ENCODE measurements at places on chromosomes 3 and 15.

DNA sequence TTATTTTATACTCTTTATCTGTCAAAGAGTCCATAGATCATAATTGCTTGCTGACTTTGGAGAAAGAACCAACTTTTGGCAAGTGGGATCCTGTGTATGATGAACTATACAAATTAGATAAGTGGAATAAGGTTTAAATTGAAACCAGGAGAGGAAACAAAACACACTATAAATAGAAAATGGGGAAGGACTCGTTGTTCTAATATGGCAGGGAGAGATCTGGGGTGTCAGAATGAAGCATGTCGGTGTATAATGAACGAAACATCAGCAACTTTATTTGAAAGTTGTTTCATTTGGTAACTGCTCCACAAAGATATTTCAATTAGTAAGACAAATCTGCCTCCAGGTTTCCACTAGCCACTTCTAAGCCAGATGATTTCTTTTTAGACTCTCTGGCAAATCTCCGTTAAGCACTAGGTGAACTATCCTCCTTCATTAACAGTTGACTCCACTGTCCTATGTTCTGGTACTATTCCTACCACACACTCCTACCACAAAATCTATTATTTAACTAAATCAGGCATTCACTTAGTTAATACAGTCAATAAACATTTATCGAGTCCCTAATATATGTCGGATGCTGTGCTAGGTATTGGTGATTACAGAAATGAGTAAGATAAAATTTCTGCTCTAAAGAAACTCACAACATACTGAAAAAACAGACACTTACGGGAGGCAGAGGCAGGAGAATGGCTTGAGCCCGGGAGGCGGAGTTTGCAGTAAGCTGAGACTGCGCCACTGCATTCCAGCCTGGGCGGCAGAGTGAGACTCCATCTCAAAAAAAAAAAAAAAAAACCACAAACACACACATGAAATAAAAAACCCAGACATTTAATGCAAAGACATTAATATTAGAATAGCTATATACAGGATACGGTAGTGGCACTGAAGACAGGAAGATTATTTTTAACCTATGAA, 20.1 kb downstream of the SLC15A2 start:
- DNase-seq: no peak

GRCh38 chr3:125594581-125595011, 701 bp downstream of the OSBPL11 start:
- no peak for DNase-seq

DNA sequence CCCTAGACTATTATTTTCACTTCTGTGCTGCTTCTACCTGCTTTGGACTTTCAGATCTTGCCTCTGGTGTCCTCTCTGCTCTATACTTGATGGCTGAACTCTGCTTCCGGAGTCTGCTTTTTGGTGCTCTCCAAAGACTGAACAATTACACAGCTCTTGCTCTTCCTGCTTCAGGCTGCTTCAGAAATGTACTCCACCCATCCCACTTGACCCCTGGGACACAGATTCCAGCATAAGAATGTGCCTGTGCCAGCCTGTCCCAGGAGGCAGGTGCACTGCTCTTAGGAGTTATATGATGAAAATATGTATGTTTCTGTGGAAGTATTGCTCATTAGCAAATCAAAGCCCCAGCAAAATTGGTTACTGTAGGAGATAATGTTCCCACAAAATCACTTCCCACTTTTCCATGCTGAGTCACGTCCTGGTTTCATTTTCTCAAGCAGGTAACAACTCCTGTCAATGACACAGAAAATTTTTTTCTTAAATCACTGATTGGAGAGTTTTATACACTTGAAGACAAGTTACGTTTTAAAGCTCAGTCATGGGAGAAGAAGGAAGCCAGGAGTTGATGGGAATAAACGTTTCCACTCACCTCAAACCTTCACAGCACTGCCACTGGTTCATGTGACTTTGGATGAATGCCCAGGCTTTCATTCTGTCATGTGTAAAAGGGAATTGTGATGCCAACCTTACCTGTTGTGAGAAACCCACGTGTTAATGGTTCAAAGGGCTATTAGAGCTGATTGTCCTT, 239.4 kb upstream of the ZPLD1 start:
- no peak for DNase-seq

DNA sequence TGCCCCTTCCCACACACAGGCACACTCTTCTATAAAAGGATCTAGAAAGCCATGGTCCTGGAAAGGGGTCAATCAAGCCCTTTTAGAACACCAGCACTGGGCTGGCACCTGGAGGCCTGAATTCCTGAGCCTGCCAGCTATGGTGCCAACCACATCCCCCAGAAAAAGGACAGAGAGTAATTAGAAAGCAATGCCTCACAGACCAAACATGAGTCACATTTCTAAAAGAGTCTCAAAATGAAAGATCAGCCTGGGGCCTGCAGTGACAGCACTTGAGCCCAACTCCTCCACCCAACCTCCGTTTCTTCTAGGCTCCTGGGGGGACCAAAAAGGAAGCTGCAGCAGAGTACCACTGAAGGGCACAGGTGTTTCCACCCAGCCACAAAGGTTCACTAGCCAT, 14.1 kb downstream of the MYLK start:
- DNase-seq: no peak

GRCh38 chr3:10391391-10391790, 70.5 kb upstream of the SEC13 start:
- no peak for DNase-seq

- no peak for DNase-seq
Observed at GRCh38 chr3:133295199-133295901, 104.5 kb upstream of the BFSP2 start.

DNA sequence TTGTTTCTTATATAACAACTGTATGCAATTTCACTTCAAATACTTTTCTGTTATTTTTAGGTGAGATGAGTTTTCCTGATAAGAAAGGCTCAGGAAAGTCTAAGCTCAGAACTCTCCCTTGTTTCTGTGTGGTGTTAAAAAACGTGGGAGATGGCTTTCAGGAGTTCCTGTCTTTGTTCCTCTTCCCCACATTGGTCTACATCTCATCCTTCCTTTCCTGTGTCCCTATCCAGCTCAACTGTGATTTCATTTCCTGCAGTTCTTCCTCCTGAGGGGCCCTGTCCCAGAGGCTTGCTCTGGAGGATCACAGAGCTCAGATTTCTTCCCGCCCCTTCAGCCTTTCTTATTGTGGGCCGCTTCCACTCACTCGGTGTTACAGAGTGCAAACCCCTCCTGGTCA, 11.2 kb downstream of the SEC13 start:
- no peak for DNase-seq

DNA sequence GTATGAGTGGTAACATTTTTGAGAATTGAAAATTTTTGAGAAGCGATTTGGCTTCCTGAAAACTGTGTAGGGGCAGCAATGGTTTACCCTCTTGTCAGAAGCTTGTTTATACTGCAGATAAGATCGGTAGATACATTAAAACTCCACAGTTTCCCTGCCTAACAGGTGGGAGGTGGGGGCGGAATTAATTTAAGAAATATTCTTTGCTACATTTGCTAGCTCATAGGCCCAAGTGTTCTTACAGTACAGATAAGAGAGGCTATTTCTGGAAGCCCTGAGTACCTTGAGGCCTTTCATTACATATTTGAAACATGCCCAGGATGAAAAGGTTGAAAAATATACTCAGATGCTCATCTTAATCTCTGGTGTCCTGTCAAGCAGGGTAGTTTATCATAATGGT, 285.5 kb downstream of the UBE2E2 start:
- no peak for DNase-seq

- DNase-seq: no peak
Observed at GRCh38 chr3:73203101-73203500, 141.6 kb downstream of the EBLN2 start.

GRCh38 chr3:194434503-194434902, 35.4 kb upstream of the GP5 start:
- no peak for DNase-seq

DNA sequence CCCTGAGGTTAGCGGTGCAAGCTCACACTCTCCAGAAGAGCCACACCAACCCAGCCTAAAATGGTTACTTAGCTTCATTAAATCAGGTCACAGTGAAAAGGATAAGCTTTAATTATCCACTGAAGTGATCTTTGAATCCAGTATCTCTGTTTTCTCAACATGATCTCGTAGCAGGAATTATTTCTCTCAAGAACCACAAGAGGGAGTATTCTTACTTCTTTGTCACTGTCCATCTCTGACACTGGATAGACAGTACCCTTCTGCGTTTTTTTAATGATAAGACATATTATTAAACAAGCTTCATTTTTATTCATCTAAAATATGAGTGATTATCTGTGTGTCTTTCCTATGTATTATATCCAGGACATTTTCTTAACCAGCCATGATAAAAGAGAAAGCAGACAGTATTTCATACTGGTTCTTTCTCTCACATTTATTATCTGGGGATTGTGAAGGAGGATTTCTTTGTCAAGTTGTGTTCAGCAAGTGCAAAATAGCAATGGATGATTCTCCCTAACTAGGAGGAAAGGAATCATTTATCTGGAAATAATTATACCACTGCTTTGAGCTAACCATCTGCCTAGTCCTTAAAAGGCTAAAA, 105.4 kb upstream of the CCDC54 start:
- DNase-seq: no peak

DNA sequence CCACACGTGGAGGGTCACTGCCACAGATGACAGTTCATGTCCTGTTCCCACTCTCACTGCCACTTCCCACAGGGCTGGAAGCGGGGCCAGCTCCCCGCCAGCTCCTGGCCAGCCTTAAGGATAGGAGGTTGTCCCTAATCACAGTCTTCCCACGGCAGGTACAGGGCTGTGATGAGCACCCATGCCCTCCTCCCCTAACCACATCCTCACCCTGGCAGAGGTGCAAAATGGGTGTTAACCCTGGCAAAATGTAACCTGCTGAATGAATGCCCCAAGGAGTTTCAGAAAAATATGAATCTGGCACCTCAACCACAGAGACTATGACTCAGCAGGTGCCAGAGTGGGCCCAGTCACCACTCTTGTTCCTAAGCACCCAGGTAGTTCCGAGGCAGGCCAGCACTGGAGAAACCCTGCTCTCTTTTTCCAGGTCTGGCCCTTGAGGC, 185.1 kb upstream of the TPM1 start:
- DNase-seq: no peak

- no peak for DNase-seq
Observed at GRCh38 chr15:101407439-101407838, 82.1 kb downstream of the PCSK6 start.

- DNase-seq: no peak
Observed at GRCh38 chr3:51535146-51536019, 3.1 kb upstream of the RAD54L2 start.

DNA sequence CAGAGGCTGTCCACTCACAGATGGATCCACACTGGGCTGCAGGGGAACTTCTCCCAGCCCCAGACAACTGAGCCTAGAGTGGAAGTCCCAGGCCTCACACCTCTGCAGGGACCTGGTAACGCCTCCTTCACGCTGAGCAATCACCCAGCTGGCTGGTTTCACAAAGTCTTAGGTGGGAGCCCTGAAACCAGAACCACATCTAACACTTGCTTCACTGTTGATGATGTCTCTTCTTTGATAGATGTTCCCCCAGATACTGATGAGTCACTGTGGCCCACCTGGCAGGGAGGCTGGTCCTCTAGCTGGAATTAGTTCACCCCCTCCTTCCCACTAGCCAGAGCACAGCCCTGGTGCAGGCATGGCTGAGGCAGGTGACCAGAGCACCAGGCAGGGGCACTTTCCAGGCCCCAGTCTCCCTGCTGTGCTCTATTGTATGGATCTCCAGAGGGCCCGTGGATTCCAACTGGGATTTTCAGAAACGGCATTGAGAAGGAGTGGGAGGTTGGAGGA, 33.5 kb downstream of the MYL3 start:
- no peak for DNase-seq

DNA sequence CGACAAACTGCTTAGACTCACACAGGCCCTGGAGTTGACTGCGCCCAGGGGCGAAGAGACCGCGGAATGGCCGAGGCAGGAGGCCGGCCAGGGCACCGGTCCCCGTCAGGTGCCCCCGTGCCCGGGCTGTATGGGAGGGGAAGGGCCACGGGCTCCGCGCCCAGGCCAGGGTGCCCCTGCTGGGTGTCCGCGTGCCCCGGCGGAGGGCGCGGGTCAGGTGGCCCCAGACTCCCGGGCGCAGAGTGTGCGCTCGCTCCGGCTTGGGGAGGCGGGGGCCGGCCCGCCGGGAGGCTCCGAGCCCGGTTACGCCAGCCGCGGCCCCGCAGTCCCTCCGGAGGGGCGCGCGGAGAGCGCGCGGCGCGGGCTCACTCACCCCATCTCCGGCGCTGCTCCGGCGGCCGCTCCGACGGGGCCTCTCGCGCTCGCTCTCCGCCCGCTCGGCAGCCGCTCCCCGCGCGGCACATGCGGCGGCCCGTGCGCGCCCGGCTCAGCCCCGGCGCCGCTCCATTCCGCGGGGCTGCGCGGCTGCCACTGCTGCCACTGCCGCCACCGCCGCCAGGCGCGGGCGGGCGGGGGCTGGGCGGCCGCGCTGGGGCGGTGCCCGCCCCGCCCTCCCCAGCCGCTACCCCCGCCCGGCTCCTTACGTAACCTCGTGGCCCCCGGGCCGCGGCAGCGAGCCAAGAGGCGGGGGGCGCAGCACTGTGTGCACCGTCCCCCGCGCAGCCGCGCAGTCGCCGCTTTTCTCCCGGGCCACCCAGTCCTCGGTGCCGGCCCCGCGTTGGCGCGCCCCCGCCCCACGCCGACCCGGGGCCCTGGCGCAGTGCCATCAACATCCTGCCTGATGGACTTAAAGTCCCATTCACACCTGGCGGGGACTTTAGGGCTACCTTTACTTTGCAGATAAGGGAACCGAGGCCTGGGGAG, at the start of gene HOMER2:
TSS of gene HOMER2 (minus strand) at position 563 of the 924 bp plus-strand sequence. CDS start at position 378, 185 bp downstream.
- DNase-seq: no peak

DNA sequence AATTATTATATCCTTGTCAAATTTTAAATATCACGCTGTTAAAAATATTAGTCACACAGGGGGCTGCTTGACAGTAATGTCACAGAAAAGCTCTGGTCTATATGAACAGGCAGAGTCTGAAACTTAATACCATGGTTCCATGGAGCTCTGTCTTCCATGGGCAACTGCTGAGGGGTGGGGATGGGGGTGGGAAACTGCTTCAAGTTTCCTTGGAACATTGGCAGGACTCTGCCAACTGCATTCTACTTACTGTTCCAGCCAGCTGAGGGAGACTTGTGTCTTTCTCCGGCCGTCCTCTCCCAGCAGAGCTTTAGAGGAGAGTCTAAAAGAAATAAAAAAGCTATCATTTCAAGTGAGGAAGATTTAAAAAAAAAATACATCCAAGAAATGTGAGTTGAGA, 348.7 kb downstream of the ZIC1 start:
- DNase-seq: no peak

GRCh38 chr3:117427081-117427480, 717.5 kb downstream of the TUSC7 start:
- DNase-seq: no peak

- DNase-seq: no peak
Observed at GRCh38 chr3:124763644-124764358, 33.5 kb downstream of the UMPS start.

GRCh38 chr15:66394915-66395314, 8.2 kb downstream of the MAP2K1 start:
- DNase-seq: no peak

DNA sequence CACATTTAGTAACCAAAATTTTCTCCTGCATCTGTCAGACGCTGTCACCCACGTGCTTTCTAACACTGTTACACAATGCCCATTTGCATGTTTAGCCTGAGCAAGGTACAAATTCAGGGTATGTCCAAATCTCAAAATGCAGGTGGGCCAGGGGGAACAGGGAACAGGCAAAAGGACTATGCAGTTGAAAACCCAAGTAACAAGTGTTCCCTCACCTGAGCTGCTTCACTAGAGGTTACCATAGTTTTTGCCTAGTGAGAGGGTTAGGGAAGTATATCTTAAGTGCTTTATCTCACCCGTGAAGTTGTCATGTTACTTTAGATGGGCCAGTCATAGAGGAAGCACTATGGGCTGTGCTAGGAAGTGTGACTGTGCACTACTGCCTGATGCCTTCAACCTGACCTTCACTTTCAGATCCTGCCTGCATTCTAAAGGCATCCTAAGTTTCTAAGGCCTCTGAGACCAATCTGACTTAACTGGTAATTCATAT, 6.0 kb upstream of the TMEM87A start:
- DNase-seq: no peak
